ENCODE measurements at places on chromosomes 3 and 15.

DNA sequence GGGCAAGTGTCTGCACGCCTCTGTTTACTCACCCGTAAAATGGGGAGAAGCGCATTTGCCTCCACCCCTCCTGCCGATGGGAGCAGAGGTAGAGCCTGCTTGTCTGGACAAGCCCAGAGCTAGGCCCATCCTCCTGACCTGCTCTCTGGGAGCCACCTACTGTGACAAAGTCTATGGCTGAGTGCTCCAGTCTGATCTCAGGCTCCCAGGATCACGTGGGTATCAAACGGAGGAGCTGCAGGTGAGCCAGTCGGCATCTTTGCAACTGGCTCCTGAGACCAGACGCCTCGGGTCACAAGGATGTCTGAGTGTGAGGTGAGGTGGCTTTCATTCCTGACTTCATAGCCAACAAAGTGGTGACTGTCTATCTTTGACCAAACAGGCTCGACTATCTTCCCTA, 2.1 kb upstream of the ALDH1A3 start:
- no peak for DNase-seq

- DNase-seq, result no peak
Observed at GRCh38 chr3:123020709-123021108, 6.9 kb downstream of the SEMA5B start.

- DNase-seq, result no peak
Observed at GRCh38 chr3:133899311-133899710, 3.6 kb upstream of the RAB6B start.

DNA sequence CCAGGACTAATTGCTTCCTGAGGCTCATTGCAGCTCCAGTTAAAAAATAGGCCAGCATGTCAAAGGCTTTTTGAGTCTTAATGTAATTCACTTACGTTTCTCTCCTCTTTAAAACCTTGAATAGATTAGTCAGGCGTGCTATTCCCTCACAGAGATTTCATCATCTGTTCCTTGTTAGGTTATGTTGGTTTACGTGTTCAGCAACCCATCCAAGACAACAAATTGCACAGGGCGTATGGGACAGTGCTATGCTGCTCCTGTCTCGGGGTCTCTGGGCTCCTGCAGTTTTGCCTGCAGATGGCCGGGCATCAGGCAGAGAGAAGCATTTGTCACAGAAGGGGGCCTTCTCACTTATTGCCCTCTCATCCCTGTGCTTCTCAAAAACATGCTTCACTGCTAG, 117.1 kb downstream of the CHDH start:
- no peak for DNase-seq

GRCh38 chr3:174202561-174202960, 656.6 kb upstream of the NAALADL2 start:
- DNase-seq, result no peak
